AG04449 (cell line): ENCODE measurements at places on chromosomes 13 and 19.

- no peak for DNase-seq
Measured at GRCh38 chr13:24052547-24053518, 107.7 kb upstream of the SPATA13 start.

DNA sequence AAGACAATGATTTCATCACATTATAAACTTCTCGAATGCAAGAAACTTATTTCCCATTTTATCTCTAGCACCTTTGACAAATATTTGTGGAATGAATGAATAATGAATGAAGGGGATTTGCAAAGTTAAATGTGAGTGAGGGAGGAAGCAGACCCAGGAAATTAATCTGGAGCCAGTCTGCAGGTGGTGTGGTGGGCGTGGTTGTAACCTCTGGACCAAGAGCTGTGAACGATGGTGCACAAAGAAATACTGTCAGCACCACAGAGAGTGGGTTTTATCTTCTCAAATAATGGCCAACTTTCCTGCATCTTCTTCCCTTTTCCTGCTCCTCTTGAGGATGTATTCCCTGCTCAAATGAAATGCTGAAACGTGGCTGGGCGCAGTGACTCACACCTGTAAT is 11.0 kb upstream of the ZNF792 start:
- DNase-seq, result no peak

GRCh38 chr13:32011971-32012370 is 19.6 kb upstream of the FRY start:
- no peak for DNase-seq

- no peak for DNase-seq
Measured at GRCh38 chr13:97295283-97296182, 73.4 kb downstream of the MBNL2 start.

DNA sequence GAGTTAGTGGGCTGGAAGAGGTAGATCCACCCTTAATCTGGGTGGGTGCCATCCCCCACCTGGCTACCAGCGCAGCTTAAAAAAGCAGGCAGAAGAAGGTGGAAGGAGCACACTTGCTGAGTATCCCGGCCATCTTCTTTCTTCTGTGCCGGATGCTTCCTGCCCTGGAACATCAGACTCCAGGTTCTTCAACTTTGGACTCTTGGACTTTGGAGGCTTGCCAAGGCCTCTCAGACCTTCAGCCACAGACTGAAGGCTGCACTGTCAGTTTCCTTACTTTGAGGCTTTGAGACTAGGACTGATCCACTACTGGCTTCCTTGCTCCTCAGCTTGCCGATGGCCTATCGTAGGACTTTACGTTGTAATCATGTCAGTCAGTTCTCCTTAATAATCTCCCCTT is 127.6 kb upstream of the GPC6 start:
- no peak for DNase-seq

DNA sequence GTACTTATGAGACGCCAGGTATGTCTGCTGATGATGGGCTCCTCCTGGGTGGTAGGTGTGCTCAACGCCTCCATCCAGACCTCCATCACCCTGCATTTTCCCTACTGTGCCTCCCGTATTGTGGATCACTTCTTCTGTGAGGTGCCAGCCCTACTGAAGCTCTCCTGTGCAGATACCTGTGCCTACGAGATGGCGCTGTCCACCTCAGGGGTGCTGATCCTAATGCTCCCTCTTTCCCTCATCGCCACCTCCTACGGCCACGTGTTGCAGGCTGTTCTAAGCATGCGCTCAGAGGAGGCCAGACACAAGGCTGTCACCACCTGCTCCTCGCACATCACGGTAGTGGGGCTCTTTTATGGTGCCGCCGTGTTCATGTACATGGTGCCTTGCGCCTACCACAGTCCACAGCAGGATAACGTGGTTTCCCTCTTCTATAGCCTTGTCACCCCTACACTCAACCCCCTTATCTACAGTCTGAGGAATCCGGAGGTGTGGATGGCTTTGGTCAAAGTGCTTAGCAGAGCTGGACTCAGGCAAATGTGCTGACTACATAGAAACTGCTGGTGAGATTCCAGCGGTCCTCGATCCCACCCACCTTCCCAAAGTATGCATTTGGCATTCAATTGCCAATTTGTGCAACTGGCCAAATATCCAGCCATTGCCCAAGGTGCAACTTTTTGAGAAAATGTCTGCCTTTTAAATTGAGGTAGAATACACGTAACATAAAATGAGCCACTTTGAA is 10.2 kb downstream of the OR2Z1 start:
- DNase-seq, result no peak

GRCh38 chr19:2675892-2676291 is 26.6 kb downstream of the GNG7 start:
- no peak for DNase-seq

GRCh38 chr19:2680808-2681207 is 21.7 kb downstream of the GNG7 start:
- no peak for DNase-seq
